ENCODE measurements at places on chromosomes 7 and 10.

DNA sequence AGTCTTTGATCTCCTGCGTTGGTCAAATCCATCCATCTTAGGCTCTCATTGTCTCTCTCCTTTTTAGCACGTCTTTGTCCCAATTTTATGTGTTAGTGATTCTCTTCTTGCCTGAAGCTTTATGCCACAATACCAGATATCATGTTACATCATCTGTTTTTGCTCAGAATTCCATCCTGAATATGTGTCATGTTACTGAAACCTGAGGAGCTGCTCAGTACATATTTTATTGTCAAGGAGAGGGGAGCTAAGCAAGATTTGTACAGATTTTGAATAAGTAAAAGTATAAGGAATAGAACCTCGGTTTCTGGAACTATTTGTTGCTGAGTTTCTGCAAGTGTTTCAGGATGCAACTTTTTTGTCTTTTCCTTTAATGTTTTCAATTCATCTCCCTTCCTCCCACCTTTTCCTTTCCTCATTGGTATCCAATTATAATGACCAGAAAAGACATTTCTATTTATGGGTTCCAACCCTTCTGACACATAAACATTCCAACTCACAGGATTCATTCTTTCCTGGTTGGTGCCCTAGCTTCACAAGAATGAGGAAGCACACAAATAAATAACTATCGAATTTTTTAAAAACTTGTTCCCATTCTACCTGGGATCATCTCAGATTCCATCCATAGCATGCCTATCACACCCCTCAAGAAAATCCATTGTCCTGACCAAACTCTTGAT is 291.8 kb downstream of the CRPPA start:
- peak; percentile 9 for DNase-seq

- no peak for DNase-seq
These were observed 26.1 kb upstream of the C10orf120 start for GRCh38 chr10:122725768-122726167.

DNA sequence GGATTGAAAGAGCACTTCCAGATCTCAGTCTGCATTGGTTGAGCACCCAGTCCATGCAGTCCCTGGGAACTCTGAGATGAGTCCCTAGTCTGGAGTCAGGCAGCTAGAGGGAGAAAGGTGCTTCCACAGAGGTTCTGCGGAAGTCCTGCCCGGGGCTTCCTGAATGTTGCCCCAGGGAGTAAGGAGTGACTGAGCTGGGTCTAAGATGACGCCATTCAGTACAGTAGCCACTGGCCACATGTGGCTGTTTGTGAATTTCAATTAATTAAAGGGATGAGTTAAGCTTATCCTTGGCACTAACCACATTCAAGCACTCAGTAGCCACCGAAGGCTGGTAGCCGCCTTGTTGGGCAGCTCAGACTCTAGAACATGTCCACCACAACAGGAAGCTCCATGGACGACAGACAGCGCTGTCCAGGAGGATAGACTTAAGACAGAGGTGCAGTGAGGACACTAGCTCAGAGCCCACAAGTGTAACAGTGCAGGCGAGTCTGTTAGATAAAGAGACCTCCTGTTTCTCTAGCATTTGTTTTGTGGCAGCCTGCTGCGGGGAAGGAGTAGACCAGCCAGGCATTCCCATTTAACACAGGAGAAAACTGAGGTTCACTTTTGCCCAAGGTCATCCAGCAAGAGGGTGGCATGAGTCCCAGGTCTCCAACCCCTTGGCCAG is 101.6 kb upstream of the PPIF start:
- DNase-seq = no peak

DNA sequence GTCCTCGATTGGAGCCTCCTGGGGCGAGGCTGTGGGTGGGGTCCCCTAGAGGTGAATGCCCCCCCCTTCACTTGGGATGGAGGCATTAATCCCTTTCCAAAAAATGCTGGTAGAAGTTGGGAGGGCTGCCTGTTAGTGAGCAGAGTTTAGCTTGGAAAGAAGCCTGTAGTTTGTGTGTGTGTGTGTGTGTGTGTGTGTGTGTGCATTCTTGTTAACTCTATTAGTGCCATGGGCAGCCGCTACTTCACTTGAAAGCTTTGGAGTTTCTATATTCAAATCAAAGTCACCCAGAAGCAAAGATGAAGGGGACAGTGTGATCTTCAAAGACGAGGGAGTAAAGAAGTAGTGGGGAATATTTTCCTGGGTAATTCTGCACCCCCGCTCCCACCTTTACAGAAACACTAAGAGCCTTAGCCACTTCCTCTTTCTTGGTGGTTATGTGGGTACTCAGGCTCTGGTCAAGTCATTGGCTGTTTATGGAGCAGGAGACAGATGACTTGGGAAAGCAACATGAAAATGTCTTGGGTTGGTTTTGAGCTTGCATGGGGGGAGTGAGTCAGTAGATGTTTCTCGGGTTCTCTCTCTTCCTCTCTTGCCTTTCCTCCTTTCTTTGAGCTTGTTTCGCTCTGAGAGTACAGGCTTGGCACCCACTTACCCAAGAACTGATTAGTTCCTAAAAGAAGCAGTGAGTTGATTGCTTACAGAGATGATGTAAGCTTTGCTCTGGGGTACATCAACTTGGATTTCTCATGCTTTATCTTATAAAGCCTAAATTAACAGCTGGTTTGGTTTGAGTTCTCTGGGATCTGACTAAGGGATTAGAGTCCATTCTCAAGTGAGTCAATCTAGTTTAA is 35.9 kb downstream of the TCF7L2 start:
- no peak for DNase-seq

DNA sequence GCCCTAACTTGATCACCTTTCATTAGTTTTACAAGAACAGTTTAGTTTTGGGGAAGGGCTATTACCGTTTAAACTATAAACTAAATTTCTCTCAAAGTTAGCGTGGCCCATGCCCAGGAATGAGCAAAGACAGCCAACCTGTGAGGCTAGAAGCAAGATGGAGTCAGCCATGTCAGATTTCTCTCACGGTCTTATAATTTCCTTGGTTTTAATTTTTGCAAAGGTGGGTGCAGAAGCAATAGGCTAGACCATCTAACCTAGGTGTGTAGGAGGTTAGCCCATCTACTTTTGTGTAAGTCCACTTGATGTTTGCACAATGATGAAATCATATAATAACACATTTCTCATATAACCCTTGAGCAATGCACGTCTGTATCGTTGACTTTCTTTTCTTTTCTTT is 8.9 kb downstream of the CCL24 start:
- DNase-seq = no peak
